ENCODE measurements at places on chromosomes 13 and 19. TPM values are rescaled to one million over a fixed set of nuclear protein-coding genes. Genes with fewer than 3 reads are reported as not detected.

TGFB1 gene
- 140 TPM for total RNA-seq

CBY2 gene
- total RNA-seq = not detected

CRX gene
- total RNA-seq = 10.2 TPM

- H3K4me3 ChIP-seq = no peak overlapping the region
- no peaks in the 10 kb centered on the region for H3K27me3 ChIP-seq
- DNase-seq = peak; percentile 89
- H3K27ac ChIP-seq = no peak overlapping the region
- H3K36me3 ChIP-seq = peaks cover 40% of the 10 kb centered on the region
Measured at GRCh38 chr19:48826606-48827020, 9.7 kb downstream of the HSD17B14 start.

CCNA1 gene
- total RNA-seq = 0.38 TPM

- H3K4me1 ChIP-seq = no peaks in the 10 kb centered on the region
- H3K27ac ChIP-seq = no peak overlapping the region
- H3K27me3 ChIP-seq = no peaks in the 10 kb centered on the region
- H3K4me3 ChIP-seq = no peak overlapping the region
- H3K36me3 ChIP-seq = no peaks in the 10 kb centered on the region
Measured at GRCh38 chr13:33692531-33692930, 125.4 kb upstream of the RFC3 start.

GRCh38 chr13:78323848-78324247, 279.5 kb downstream of the POU4F1 start:
- no peak overlapping the region for H3K27ac ChIP-seq
- H3K27me3 ChIP-seq = no peaks in the 10 kb centered on the region
- no peaks in the 10 kb centered on the region for H3K36me3 ChIP-seq
- DNase-seq = no peak
- H3K4me1 ChIP-seq = no peaks in the 10 kb centered on the region
- H3K4me3 ChIP-seq = no peak overlapping the region

GRCh38 chr13:37492075-37492474, 106.5 kb downstream of the POSTN start:
- no peaks in the 10 kb centered on the region for H3K4me1 ChIP-seq
- no peak overlapping the region for H3K4me3 ChIP-seq
- H3K36me3 ChIP-seq = no peaks in the 10 kb centered on the region
- DNase-seq = no peak
- no peaks in the 10 kb centered on the region for H3K27me3 ChIP-seq
- H3K27ac ChIP-seq = no peak overlapping the region

- no peak overlapping the region for H3K4me3 ChIP-seq
- DNase-seq = no peak
- H3K27ac ChIP-seq = peak overlapping the region; percentile 80
- peaks cover 6% of the 10 kb centered on the region for H3K36me3 ChIP-seq
- H3K27me3 ChIP-seq = no peaks in the 10 kb centered on the region
Measured at GRCh38 chr19:15280048-15280725, 47.9 kb upstream of the EPHX3 start.

DNA sequence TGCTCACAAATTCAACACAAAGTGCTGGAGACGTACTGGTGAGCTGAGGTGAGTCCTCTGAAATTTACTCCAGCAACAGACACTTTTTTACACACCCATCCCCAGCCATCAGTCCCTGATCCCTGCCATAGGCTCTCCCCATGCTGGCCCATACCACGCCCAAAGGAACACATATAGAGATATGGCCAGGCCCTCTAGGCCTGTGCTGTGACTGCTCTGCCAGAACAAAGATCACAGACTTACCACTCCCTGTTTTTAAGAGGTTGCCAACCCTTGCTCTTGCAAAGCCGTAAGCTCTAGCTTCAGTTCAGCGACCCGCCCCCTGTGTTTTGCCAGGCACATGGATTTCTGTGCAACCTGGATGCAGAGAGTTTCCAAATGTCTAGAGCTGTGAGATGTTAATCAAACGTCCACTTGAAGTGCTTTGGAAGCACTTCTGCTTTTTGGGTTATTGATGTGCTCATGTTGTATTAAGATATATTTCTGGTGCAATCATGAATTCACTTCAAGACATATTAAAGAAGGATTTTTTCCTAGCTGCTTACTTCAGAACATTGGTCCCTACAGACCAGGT, 59.7 kb downstream of the DLEU7 start:
- H3K4me1 ChIP-seq = peaks cover 8% of the 10 kb centered on the region
- H3K36me3 ChIP-seq = no peaks in the 10 kb centered on the region
- H3K27ac ChIP-seq = no peak overlapping the region
- peaks cover 56% of the 10 kb centered on the region for H3K27me3 ChIP-seq

DNA sequence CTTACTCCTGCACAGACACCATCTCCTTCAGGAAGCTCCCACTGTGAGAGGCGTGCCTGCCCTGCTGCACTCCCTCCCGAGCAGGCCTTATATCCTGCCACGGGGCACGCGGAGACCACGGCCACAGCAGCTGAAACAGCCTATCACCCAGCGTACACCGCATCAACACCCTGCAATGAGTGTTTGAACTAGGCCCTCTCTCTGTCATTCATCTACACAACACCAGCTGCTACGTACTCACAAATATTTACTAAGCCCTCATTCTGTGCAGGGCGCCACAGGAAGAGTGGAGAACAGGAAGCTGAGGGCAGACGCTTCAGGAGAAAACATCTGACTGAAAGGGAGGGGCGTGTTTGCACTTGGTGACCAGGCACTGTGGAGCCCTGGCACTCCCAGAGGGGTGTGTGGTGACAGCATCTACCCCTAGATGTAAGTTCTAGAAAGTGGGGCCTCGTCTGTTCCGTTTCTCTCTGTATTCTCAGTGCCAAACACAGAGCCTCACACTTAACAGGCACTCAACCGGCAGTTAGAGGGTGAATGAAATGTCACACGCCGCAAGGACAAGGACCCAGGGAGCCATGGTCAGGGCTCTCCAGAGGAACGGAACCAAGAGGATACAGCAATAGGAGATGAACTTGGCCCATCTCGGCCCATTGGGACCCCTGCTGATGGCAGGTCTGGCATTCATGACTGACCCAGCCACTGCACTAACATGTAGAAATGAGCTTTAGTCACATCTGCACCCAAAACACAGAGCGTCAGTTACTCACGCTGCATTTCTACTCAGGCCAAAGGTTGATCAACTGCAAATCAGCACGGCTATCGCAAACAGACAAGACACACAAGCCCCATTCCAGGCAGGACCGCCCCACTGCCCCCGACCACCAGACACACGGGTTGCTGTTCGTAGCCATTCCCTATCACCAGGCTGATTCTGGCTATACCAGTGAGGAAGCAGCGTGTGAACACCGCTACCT, 15.7 kb downstream of the RANBP3 start:
- no peak for DNase-seq
- peaks cover 13% of the 10 kb centered on the region for H3K4me1 ChIP-seq
- no peaks in the 10 kb centered on the region for H3K27me3 ChIP-seq

DNA sequence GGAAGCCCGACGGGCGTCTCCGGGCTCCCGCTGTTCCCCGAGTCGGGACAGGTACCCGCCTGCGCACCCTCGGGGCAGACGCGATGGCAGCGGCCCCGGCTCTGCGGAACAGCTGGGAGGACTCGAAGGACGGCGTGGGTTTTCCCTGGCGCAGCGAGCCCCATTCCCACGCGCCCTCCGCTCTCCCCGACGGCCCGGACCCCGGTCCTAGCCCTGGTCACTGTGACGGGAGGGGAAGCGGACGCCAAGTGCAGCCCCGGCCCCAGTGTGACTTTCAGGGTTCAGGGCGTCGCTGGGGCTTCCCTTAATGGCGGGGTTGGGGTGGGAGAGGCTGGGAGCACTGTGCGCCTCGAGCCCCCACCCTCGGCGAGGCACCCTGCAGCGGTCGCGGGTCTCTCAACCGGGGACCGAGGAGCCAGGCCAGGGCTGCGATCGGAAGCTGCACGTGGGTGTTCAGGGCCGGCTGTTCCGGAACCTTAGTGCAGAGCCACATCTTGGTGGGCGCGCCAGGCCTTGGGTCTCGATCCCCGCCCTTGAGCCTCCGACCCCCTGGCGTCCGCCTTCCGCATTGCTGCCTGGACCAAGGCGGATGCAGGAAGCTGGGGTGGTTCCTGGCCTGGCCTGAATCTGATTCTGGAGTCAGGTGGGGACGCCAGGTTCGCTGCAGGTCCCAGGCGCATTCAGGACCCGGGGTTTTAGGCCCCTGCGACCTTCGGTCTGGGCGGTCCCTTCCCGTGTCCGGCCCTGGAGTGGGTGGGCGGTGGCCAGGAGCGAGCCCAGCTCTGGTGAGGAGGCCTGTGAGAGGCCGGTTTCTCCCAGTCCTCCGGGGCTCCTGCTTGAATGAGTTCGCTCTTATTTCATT, 3.5 kb downstream of the LGALS7B start:
- no peaks in the 10 kb centered on the region for H3K27me3 ChIP-seq
- H3K36me3 ChIP-seq = no peaks in the 10 kb centered on the region
- peak; percentile 90 for DNase-seq
- no peak overlapping the region for H3K27ac ChIP-seq
- H3K4me3 ChIP-seq = no peak overlapping the region

CPAMD8 gene
- total RNA-seq = 19.7 TPM

DNA sequence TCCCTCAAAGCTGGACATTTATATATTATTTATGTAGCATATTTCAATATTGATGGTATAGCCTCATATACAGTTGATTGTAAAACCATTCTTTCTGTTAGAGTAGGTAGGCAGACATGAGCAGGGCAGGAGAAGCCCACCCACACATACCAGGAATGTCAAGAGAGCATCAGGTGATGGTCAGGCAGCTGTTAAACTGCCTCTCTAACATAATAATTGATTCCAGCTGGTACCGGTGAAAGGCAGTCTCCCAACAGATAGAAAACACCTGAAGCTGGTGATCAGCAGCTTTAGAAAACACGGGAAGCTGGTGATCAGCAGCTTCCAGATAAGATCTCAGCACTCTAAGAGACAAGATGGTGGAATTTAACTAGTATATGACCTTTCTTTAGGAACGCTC, 132.9 kb downstream of the SLITRK6 start:
- peaks cover 4% of the 10 kb centered on the region for H3K4me1 ChIP-seq
- H3K27ac ChIP-seq = no peak overlapping the region
- no peak overlapping the region for H3K4me3 ChIP-seq
- peak; percentile 71 for DNase-seq

DNA sequence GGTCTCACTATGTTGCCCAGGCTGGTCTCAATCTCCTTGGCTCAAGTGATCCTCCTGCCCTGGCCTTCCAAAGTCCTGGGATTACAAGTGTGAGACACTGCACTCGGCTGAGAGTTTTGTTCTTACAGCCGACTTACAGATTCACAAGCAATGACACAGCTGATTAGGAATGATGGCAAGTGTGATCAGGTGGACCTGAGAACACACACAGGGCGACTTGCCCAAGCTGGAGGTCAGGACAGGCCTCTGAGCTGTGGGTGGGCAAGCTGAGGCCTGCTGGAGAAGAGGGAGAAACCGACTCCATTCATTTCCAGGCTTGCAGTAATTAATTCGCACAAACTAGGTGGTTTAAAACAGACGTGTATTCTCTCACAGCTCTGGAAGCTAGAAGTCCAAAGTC, 8.1 kb upstream of the ATG4D start:
- no peaks in the 10 kb centered on the region for H3K4me1 ChIP-seq
- no peak overlapping the region for H3K4me3 ChIP-seq

DNA sequence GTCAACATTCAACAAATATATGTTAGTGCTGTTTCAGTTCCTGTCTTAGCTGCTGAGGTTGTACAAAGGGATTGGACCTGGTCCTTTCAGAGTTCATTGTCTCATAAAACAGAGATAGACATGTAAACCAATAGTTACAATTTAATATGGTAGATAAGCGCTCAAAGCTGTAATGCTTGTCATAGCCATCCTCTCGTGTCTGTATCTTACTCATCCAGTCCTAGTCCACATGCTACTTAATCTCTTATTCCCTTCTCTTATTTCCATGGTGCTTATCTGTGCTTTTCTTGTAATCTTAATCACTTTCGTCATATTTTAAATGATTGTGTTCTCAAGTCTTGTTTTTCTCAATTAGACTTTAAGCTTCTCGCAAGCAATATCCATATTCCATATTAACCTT, 185.2 kb upstream of the OBI1 start:
- no peaks in the 10 kb centered on the region for H3K36me3 ChIP-seq
- H3K27me3 ChIP-seq = no peaks in the 10 kb centered on the region
- H3K4me3 ChIP-seq = no peak overlapping the region
- H3K27ac ChIP-seq = no peak overlapping the region

All from endodermal cell (in vitro differentiated cells).